Activated CD4-positive, alpha-beta memory T cell treated with anti-CD3 and anti-CD28 coated beads for 36 hours (primary cell): ENCODE measurements at places on chromosomes 4 and X. TPM values are rescaled to one million over a fixed set of nuclear protein-coding genes. Genes with fewer than 3 reads are reported as not detected.
A peak's percentile ranks its signal among the peaks of the same experiment; 100 is the strongest.

The NXF3 gene
- total RNA-seq, result not detected

The ACOX3 gene
- 45.8 TPM for total RNA-seq

The RTL9 gene
- 0.05 TPM for total RNA-seq

The TXK gene
- 16.5 TPM for total RNA-seq

The OTUD6A gene
- not detected for total RNA-seq

The ESX1 gene
- total RNA-seq, result not detected

The FRMPD3 gene
- not detected for total RNA-seq

The SPINK2 gene
- not detected for total RNA-seq

The ATP1B4 gene
- not detected for total RNA-seq

The ZXDA gene
- total RNA-seq, result 3.4 TPM

The CPZ gene
- not detected for total RNA-seq

GRCh38 chr4:184655889-184656869 lies 6.6 kb downstream of the PRIMPOL start:
- DNase-seq, result no peak

DNA sequence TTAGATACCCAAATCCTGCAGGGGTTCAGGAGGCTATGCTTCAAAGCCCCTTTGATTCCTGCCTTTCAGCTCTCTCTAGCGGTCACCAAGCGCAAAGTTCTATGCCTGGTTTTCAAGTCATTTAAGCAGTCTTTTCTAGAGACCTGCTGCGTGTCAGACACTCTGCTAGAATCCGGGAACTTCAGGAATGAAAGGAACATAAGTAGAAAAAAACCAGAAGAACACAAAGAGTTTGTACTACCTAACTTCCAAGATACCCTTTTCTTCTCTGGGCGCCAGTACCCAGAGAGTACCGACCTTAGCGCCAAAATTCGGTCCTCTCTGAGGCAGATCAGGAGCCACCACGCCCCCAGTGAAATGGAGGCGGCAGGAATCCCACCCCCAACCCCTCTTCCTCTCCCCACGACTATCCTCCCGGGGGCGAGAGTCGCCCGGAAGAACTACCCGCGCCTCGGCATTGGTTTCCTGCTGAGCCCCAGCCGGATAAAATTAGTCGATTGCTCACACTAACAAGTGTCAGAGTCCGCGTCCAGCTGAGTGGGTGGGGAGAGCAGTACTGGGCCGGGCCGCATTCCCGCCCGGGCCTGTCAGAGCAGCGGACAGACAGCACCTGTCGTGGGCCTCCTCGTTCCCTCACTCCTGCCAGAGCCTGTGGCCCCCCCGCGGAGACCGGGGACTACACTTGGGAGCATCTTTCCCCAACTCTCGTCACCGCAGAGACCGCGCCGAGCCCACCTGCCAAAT lies 78.8 kb downstream of the RLIM start:
- DNase-seq, result peak; percentile 69

GRCh38 chr4:101660607-101661006 lies 129.9 kb upstream of the BANK1 start:
- DNase-seq, result no peak

DNA sequence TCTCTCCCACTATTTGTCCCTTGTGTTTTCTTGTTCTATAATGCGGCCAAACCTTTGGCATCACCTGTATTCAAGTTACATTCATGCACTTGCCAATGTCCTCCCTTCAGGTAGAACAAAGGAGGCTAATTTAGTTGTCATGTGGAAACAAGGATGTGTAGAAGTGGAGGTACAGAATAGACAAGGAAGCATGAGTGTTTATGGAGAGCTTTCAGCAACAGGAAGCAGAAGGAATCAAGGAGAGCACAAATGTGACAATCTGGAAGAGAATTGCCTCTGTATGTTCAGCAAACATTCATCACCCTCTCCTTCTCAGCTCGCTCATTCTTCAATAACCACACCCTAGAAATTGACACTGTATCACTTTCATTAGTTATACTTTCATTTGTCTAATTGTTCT lies 103.4 kb downstream of the SLC7A11 start:
- DNase-seq, result no peak

GRCh38 chr4:8286719-8287342 lies 17.3 kb downstream of the HTRA3 start:
- no peak for DNase-seq

GRCh38 chrX:3142259-3143042 lies 101.2 kb downstream of the ARSF start:
- no peak for DNase-seq

DNA sequence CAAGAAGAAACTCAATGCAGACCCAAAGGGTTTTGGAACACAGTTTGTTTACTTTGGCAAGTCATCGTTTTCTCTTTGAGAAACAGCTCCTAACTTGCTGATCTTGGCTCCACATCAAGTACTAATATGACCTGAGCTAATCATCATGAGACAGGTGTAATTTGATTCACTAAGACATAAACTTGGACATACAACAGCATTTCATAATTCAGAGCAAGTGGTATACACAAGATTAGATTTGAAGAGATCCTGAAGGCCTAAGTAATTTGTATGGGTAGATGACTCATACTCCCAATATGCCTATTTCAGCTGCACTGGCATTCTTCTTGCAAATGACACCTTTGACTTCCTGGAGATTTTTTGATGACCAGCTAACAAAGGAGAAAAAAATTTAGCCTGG lies 1521.7 kb downstream of the RPA4 start:
- no peak for DNase-seq

GRCh38 chrX:48694776-48695533 lies 1.6 kb upstream of the SUV39H1 start:
- no peak for DNase-seq

GRCh38 chr4:65241257-65241997 lies 428.9 kb downstream of the EPHA5 start:
- no peak for DNase-seq

GRCh38 chr4:99156992-99157391 lies 12.9 kb upstream of the ADH4 start:
- no peak for DNase-seq

DNA sequence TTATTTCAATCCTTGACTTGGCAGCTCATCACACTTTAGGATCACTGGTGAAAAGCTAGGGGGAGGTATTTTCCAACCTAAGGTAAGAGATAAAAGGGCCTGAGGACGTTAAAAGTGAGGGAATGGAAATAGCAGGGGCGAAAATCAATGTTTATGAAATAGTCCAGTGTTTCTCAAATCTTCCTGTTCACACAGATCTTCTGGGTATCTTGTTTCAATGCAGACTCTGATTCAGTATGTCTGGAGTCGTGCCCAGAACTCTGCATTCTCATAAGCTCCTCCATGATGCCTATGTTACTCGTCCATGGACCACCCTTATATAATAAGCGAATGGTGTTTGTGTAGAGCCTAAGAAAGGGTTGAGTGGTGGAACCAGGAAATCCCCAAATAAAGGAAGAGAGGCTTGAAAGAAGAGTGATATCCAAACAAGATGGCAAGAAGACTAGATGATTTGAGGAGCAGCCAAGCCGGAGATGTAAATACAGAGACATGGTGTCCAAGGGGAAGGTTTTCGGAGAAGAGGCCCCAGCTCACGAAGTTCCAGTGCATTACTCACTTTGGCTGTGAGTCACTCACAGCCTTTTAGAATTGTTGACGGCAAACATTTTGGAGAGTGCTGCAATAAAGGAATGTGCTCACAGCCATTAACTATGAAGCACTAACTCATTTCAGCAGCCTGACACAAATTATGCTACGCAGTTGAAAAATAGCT lies 215.6 kb upstream of the PPARGC1A start:
- no peak for DNase-seq

- DNase-seq, result no peak
These were observed 77.2 kb upstream of the SLC34A2 start for GRCh38 chr4:25578432-25578831.

DNA sequence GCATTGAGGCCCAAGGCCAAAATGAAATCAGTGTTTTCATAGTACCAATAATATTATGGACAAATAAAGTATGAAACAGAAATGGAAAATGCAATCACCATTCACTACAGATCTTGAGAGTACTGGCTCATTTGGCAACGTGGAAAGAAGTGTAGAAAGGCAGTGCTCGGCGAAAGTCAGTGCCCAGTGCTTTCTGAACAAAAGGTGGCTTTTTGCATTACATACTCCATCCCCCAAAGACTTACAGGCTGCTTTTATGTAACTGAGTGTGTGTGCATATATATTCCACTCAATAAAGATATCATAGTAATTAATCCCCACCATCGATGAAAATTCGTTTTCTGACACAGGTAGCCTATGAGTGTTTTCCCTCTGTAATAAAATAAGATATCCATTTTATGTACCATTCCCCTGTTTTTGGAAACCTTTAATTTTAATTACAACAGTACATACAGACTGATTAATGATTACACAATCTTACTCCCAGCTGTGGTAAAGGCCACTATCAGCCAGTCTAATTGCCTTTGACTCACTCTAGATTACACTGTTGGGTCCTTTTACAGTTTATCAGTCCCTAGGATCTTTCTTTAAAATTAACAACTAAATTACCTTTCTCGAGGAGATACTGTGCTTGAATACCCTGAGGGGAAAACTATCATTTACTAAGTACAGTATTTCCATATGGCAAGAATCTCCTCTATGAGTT lies 65.9 kb downstream of the MAD2L1 start:
- no peak for DNase-seq

- DNase-seq, result no peak
These were observed at the start of gene GDPD2 for GRCh38 chrX:70422851-70423341. Gene GDPD2, plus strand, starts transcription at chrX:70423314. Its CDS starts 1,671 bp downstream, at chrX:70424985.

DNA sequence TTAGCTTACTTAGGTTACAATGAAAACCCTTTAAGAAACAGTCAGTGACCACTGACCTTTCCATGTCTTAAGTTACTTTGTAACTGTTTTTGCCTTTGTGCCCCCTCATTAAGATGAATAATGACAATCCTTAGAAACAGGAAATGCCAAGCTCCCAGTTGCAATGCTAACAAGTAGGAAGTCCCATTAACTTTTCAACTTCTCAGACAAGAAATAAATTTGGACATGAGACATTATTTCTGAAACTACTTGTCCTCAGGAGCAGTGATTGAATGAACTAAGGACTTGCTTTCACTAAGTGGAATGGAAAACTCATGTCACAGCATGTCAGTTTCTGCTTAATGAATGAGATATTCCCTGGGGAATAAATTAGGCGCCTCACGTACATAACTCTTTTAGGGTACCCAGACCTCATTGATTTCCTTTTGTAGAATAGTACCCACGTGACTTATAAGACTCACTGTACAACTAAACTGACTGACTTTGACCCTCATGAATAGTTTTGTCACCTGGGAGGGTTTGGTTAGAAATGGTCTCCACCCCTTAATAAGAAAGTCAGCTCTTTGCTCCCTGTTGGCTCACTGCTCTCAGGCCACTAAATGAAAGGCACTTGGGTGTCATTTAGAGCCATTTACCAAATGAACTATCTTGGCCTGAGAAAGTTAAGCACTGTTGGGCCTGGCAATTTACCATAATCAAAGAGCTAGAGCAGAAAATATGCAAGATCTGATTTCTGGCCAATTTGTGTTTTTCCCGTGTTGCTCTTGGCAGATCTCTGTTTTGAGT lies 383.9 kb downstream of the RPA4 start:
- DNase-seq, result no peak

DNA sequence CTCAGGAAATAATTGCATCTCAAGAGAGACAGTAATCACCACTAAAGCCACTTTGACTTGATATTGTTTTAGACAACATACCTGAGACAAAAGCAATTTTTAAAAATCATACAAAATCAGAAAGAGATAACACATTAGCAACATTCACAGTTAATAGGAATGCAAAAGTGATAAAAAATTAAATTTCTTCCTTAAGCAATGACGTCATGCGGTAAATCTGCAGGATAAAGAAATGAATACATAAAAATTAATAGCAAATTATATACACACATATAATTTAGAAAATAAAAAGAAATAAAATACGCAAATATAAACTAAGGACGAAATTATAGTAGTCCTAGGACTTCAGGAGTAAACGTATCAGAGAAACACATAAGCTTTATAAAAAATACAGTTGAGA lies 866.5 kb upstream of the PRKX start:
- DNase-seq, result no peak

DNA sequence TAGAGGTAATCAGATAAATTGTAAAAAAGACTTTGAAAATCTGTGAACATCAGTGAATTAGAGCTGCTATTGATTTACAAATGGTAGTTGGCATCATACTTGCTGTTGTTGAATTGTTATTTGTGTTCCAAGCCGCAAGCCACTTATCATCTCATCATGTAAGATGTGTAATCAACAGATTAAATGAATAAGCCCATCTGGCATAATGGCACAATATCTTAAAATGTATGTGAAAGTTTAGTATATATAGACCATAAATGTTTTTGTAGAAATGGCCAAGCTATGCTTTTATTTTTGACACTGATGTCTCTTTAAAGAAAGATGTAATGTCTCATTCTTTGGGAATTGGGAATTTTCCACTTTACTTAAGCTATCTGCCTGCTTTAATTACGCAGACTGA lies 682.6 kb upstream of the GNPDA2 start:
- DNase-seq, result no peak

- no peak for DNase-seq
These were observed 642.6 kb downstream of the PCDH7 start for GRCh38 chr4:31362756-31363155.

- peak; percentile 30 for DNase-seq
These were observed 37.7 kb upstream of the SLC16A2 start for GRCh38 chrX:74383611-74384010.

- DNase-seq, result no peak
These were observed 76.7 kb upstream of the GALNT7 start for GRCh38 chr4:173091958-173092357.

- DNase-seq, result no peak
These were observed 72.7 kb upstream of the HGFAC start for GRCh38 chr4:3368841-3369760.

DNA sequence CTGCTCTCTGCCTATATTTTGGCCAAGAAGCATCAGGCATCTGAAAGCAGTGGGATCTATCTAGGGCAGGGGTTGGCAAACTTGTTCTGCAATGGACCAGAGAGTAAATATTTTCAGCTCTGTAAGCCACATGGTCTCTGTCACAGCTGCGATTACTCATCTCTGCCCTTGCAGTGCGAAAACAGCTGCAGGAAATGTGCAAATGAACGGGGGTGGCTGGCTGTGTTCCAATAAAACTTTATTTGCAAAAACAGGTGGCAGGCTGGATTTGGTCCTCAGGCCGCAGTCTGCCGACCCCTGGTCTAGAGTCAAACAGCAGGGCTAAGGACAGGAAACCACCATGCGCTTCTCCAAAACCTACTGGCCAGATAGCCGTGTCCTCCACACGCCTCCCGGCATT lies 48.6 kb downstream of the ACOX3 start:
- DNase-seq, result peak; percentile 50

DNA sequence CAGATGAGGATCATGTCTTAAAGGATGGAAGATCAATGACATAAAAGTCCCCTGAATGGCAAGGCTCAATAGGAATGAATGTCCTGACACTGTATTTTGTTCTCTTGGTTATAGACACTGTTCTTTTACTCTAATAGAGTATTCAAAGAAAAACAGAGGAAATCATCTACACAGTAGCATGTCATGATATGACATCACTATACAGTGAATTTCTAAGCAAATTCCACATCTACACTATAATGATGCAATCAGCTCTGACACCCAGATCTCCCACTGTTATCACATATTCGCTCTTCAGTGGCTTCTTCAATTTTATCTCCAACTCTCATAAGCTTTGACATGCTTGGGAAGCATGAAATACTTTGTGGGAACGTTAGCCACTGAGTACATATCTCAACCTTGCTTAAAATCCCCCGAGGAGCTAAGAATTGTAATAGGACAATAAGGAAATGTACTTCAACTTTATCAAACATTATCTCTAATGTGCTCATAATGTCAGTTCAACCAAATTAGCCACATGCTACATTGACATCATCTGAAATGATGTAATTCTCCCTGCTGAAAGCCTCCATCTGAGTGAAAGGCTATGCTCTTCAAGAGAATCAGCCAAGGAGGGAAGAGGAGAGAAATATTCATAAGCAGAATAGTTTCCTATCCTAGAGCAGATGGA lies 139.6 kb upstream of the PTCHD1 start:
- DNase-seq, result no peak

- peak; percentile 29 for DNase-seq
These were observed 44.0 kb downstream of the SLC25A5 start for GRCh38 chrX:119512146-119512800.
